ENCODE measurements at places on chromosomes 4 and X.
A peak's percentile ranks its signal among the peaks of the same experiment; 100 is the strongest.

- no peak for DNase-seq
Observed at GRCh38 chrX:41118156-41118555, 32.9 kb downstream of the USP9X start.

- no peak for DNase-seq
Observed at GRCh38 chrX:9765072-9765736, 443 bp downstream of the GPR143 start.

GRCh38 chr4:97123573-97123972, 1019.7 kb downstream of the STPG2 start:
- DNase-seq: no peak

DNA sequence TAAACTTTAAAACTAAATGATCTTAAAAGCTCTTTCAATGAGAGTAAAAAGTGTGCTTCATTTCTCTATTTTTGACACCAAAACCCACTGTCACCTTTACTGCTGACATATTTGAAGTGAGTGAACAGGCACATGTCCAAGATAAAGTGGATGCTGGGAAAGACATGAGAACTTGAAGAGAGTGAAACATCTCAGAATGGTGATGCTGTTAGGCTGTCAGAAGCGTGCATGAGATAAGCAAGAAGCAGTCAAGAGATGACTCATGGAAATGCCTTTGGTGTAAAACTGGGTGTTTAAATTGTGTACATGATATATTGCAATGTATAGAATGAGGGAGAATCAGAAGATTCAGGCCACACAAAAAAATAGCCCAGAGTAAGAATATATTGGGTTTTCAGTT, 21.8 kb upstream of the GBA3 start:
- DNase-seq: peak; percentile 2

DNA sequence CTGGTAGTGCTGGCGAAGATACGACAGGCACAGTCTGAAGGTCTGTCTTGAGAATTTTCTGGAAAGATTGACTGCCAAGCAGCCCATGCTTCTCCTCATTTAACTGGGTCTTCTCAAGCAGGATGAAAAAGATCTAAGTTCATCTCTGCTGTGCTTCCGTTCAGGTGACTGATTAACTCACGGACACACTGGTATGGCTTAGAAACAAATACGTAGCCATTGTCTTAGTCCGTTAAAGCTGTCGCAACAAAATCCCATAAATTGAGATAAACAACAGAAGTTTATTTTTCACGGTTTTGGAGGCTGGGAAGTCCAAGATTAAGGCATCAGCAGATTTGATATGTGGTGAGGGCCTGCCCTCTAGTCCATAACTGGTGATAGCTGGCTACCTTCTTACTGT, 39.5 kb downstream of the SPINK2 start:
- DNase-seq: no peak

DNA sequence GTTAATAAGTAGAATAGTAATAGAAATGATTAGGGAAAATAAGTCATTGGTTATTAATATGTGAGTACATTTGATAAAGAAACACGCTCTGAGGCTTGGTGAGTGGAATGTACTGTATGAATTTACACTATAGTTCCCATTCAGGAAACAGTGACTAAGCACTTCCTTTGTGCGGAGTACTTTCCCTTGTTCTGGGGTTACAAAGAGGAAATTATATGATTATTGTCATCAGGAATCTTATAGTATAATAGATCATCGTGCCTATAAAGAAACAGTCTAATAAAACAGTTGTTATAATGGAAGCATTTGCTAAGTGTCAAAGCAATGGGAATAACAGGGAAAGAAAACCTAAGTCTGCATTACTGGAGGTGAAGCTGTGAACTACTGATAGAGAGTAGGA, 138.0 kb downstream of the RPA4 start:
- peak; percentile 6 for DNase-seq

DNA sequence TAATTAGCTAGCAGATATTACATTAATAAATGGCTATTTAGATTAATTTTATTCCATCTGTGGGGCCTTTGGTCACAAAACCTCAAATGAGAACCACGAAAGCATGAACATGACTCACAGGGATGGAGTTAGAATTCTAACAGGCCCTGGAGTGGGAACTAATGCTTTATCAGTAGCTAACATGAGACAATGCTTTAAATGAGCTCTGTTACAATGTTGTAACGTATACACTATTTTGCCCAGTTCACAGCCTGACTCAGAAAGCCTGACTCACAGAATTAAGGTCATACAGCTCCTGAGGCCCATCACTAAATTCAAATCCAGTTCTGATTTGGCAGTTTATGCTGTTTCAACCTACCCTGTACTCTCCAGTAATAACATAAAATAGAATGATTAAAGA, 23.2 kb downstream of the VEGFC start:
- DNase-seq: no peak

Data from inflammatory macrophage treated with lipopolysaccharide for 1 hour (primary cell).